Stimulated activated CD8-positive, alpha-beta memory T cell treated with anti-CD3 and anti-CD28 coated beads, Interleukin-4, amount 100 ng/mL, for 1 hour (primary cell): ENCODE measurements at places on chromosomes 2 and 18.

DNA sequence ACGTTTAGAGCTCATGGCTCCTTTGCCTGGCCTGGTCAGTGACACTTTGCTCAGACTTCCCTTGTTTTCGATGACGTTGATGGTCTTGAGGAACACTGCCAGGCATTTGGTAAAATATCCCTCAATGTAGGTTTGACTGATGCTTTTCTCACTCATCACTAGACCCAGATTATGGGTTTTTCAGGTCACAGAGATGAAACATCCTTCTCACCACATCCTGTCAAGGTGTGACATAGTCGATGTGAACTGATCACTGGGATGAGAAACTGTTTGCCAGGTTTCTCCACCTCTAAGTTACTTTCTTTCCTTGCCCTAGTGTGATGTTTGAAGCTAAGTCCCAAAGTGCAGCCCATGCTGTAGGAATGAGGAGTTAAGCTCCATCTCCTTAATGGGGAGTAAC, 81.5 kb downstream of the AFF3 start:
- DNase-seq: no peak

- no peak for DNase-seq
Measured at GRCh38 chr2:217722883-217723472, 279.8 kb downstream of the TNS1 start.

GRCh38 chr2:184814421-184814820, 216.1 kb downstream of the ZNF804A start:
- DNase-seq: no peak

GRCh38 chr18:1252534-1252933, 347.9 kb downstream of the ADCYAP1 start:
- no peak for DNase-seq

GRCh38 chr2:46747297-46747818, 168.2 kb downstream of the MCFD2 start:
- no peak for DNase-seq

GRCh38 chr2:70328921-70329561, 27.2 kb upstream of the FAM136A start:
- DNase-seq: no peak

DNA sequence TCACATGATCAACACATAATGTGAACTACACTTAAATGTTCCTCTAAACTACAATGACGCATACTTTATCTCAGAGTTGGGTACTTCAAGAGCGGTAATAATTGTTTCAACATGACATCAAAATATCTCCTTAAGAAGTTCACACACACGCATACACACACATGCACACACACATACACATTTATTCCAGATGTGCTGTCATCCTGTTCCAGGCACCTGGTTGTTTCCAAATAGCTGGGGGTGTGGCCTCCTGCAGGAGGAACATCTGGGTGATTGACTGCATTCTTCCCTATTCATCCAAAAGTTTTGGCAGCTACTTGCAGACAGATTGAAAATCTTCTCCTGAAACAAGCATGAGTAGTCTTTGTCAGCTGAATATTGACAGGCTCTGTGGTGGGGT, 37.9 kb upstream of the PIK3C3 start:
- no peak for DNase-seq

DNA sequence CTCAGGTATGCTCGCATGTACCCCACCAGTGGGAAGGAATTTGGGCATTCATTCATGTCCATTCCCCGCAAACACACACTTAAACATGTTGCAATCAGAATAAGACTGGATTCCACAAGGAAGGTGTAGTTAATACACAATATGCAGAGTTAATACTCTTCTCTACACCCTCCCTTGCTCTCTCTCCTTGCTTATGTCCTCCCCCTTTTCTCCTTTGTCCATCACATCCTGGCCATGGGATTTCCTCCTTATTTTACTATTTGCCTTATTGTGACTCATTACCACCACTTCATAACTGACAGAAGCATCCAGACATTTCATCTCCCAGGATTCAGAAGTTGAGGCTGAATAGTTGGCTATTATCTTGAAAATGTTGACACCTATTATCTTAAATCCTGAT, 473.8 kb upstream of the SPHKAP start:
- no peak for DNase-seq

- no peak for DNase-seq
Measured at GRCh38 chr2:26488463-26489212, 10.7 kb upstream of the OTOF start.

DNA sequence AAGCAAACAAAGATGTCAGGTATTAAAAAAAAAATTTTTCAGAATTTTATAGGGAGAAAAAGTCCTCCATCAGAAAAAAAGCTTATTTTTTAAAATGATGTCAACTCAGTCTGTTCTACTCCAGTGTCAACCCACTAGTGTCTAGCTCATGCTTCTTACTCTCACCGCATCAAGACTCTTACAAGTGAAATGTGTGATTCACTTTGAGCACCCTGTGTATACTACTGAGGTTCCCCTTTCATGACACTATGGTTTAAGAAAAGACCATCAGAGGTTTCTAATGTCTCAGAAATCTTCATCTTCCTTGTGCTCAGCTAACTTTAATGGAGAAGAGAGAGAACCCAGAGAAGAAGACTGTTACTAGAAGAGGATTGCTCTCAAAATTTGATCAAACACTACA, 43.4 kb downstream of the FEZ2 start:
- no peak for DNase-seq

DNA sequence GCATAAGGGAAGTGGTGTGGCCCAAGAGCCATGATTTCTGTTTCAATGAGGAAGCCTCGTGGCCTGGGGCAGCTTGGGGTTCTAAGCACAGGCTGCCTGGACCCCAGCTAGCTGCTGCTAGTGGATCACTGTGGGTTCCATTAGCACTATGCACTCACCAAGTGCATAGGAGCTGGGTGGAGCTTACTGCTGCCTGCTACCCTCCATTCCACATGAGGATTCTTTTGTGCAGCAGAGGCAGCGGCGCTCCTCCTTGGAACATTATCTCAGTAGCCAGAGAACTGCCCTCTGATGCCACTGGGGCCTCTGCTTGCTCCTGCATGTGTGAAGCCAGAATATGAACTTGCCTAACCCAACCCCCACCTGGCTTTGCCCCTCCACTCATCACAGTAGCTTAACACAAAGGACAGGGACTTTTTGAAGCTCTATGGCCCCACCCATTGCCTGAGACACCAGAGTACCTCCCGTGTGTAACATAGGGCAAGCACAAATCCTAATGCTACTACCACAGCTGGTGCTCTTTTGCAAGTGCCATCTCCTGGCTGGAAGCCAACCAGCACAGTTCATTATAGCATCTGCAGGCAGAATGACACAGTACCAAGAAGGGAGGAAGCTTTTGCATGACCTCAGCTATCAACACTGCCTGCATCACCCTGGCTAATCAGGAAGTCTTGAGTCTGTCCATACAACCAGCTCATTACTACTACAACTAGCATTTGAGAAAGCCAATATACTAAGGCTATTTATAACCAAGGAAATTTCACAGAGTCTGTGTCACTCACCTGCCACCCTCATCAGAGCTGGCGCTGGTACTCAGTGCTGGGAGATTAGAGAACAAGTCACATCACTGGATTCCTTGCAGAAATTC, 297.0 kb upstream of the GULP1 start:
- DNase-seq: no peak

DNA sequence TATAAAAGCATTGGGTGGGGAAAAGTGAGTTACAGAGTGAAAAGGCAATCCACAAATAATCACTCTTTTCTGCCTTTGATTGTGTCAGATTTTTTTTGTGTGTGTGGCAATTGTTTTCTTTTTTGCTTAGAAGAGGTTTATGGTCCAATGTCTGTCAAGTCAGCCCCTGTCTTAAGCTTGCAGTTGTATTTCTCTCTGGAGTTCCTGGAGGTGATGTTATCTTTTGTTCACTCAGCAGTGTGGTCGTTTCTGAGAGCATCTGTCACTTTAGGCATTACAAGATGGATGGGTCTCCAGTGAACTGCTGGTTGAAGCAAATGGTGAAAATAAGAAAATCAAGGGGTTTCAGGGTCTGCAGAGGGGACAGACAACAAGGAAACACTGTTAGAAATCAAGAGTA, 121.3 kb downstream of the GREB1L start:
- no peak for DNase-seq
